ENCODE measurements at places on chromosomes 2 and 18.

DNA sequence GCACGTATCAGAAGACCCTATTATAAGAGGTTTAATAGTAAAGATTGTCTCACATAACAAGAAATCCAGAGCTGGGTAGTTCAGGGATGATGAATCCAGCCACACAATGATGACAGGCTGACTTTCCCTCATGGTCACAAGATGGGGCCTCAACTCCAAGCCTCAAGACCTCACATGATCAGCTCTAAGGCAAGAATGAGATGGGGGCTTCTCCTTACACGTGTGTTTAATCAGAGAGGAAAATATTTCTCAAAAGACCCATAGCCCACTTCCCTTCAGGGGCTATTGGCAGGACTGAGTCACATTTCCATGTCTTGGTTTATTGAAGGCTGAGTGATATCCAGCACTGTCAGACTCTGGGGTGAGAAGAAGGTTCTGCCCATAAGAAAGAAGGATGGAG is 100.2 kb upstream of the FOSL2 start:
- no peaks in the 10 kb centered on the region for H3K27me3 ChIP-seq
- H3K4me1 ChIP-seq: no peaks in the 10 kb centered on the region
- H3K27ac ChIP-seq: no peak overlapping the region
- no peaks in the 10 kb centered on the region for H3K36me3 ChIP-seq

DNA sequence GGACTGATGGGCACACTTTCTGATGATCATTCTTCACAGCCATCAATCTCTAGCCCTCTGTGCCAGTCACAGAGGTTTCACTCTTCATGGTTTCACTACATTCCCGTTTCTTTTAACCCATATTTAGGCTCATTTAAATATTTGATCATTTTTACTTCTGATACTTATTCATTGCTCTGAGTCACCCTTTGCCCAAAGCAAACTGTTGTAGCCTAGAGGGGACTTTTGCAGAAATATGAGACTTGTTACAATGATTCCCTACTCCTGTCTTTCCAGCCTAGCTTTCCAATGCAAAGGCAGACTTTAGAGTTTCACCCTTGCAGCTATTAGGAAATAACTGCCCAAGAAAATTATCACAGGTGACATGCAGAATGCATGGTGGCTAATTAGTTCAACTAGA is 444.2 kb downstream of the PTPRM start:
- no peaks in the 10 kb centered on the region for H3K27me3 ChIP-seq
- no peak overlapping the region for H3K4me3 ChIP-seq
- H3K36me3 ChIP-seq: no peaks in the 10 kb centered on the region
- H3K27ac ChIP-seq: no peak overlapping the region

DNA sequence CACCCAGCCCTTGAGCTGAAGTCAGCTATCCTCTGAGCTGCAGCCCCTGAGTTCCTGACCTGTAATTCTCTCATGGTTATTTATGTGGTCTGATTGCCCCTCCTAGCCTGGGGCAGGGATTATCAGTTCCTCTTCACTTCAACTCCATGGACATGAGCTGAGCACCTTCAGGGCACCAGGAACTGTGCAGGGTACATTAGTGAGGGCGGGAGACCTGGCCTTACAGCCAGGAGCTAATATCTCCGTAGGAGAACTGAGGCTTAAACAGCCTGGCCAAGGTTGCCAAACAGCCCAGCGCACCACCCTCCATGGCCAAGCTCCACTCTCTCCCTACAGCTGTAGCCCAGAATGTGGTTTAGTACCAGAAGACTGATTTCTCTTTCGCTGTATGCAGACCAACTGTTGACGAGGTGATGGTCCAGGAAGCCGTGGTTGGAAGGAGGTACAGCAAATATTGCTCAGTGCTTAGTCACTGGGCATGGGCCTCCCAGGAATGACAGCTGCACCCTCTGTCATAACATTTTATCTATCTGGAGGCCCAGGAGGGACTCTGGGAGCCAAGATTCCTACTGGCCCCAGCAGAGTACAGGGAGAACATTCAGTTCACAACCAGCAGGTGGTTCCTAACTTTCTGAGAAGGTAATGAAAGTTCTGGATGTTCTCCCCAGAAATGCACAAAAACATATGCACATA is 228.7 kb upstream of the SIX2 start:
- peaks cover 6% of the 10 kb centered on the region for H3K4me1 ChIP-seq
- H3K27ac ChIP-seq: no peak overlapping the region
- no peaks in the 10 kb centered on the region for H3K36me3 ChIP-seq
- H3K4me3 ChIP-seq: no peak overlapping the region
- DNase-seq: no peak

- no peaks in the 10 kb centered on the region for H3K27me3 ChIP-seq
- H3K4me1 ChIP-seq: no peaks in the 10 kb centered on the region
- no peak overlapping the region for H3K27ac ChIP-seq
- DNase-seq: no peak
- no peak overlapping the region for H3K4me3 ChIP-seq
Observed at GRCh38 chr2:115796078-115796477, 1353.6 kb downstream of the DPP10 start.

All from spinal cord (tissue), 10 donors.